ENCODE measurements at places on chromosomes 3 and 15. TPM values are rescaled to one million over a fixed set of nuclear protein-coding genes. Genes with fewer than 3 reads are reported as not detected.
A peak's percentile ranks its signal among the peaks of the same experiment; 100 is the strongest.

The LRRC34 gene
- 13.3 TPM for polyA plus RNA-seq

The SNX33 gene
- polyA plus RNA-seq = 19.9 TPM

The FBXO40 gene
- polyA plus RNA-seq = 0.03 TPM

The CNTN3 gene
- polyA plus RNA-seq = 5.8 TPM

The CCDC33 gene
- polyA plus RNA-seq = 3.9 TPM

The CLRN1 gene
- not detected for polyA plus RNA-seq

The ARPP19 gene
- 146 TPM for polyA plus RNA-seq

The THRB gene
- polyA plus RNA-seq = 27.1 TPM

The CCR8 gene
- not detected for polyA plus RNA-seq

The MOBP gene
- 0.04 TPM for polyA plus RNA-seq

The SYNPR gene
- 0.14 TPM for polyA plus RNA-seq

The DZIP1L gene
- polyA plus RNA-seq = 14.9 TPM

The PSTPIP1 gene
- 0.79 TPM for polyA plus RNA-seq

The PDE12 gene
- polyA plus RNA-seq = 14.3 TPM

The SPATA12 gene
- 0.07 TPM for polyA plus RNA-seq

The PLSCR4 gene
- 19.3 TPM for polyA plus RNA-seq

The RRP9 gene
- polyA plus RNA-seq = 19.2 TPM

The SI gene
- not detected for polyA plus RNA-seq

The GOLGA8J gene
- polyA plus RNA-seq = 0.35 TPM

The JMJD7 gene
- 9.4 TPM for polyA plus RNA-seq

GRCh38 chr3:138781012-138781470 lies 53.7 kb downstream of the PIK3CB start:
- DNase-seq = no peak

GRCh38 chr15:49238342-49238741 lies 68.3 kb downstream of the GALK2 start:
- DNase-seq = peak; percentile 72

DNA sequence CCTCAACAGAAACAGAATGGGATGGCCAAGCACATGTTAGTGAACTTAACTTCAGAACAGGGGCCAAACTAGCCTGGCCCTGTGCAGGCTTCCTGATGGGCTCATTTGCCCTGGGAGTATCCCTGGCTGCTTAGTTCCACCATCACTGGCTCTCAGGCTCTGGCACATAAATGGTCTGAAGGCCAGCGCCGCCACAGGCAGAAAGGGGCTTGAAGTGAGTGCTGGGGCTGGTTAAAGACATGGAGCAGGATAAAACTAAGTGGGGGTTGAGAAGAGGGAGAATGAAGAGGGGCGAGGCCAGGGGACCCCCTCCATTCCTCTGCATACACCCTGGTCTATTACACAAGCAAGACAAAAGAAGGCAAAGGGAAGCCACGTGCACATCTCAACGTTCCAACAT lies 12.2 kb downstream of the SLCO2A1 start:
- no peak for DNase-seq

DNA sequence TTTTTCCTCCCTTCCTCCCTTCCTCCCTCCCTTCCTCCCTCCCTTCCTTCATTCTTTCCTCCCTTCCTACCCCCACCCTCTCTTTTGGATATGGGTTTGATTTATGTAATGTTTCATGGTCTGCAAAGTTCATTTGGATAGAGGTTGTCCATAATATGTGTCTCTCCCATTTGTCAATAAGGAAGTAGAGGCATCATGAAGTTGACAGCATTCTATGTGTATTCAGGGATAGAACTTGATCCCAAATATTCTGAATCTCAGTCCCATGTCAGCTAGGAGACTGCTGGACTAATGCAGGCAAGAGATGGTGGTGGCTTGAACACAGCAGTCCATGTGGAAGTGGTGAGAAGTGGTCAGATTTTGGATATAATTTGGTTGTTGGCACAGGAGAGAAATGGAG lies 90.7 kb upstream of the SLC6A6 start:
- DNase-seq = no peak

DNA sequence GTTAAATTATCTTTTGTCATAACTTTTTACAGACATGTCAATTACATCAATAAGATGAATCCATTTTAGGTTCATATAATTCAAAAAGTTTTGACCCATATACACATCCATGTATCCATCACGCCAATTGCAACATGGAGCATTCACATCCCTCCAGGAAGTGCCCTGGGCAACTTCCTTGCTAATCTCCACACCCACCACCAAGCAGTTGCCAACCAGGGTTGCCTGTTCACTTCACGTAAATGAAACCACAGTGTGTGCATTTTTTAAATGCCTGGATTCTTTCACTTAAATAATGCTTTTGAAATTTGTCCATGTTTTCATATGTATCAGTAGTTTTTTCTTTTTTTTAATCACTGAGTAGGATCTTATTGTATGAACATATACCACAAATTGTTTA lies 40.7 kb upstream of the LYZL4 start:
- no peak for DNase-seq

- DNase-seq = no peak
Observed at GRCh38 chr3:108757404-108757982, at the start of gene RETNLB. Gene RETNLB (minus strand): TSS chr3:108757410. CDS start chr3:108757185, 225 bp downstream.

GRCh38 chr3:160005004-160005403 lies 16.4 kb downstream of the IL12A start:
- no peak for DNase-seq

DNA sequence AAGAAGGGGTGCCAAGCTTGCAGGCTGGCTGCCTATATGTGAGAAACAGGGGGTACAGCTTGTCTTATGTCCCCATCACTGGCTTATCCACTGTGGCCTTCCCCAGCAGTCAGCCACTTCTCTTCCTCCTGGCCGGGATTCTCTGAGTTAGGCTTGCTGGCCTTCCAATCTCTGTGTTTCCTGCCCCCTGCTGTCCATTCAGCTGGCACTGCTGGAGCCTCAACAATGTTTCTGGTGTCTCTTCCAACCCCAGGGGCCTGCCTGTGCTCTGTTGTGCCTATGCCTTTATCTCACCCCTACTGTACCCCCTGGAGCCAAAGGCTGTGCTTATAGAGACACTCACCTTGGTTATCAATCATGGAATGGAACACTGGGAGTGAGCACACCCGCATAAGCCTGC lies 36.5 kb downstream of the ANAPC13 start:
- no peak for DNase-seq

- DNase-seq = no peak
Observed at GRCh38 chr3:52503788-52504424, 8.8 kb downstream of the STAB1 start.

DNA sequence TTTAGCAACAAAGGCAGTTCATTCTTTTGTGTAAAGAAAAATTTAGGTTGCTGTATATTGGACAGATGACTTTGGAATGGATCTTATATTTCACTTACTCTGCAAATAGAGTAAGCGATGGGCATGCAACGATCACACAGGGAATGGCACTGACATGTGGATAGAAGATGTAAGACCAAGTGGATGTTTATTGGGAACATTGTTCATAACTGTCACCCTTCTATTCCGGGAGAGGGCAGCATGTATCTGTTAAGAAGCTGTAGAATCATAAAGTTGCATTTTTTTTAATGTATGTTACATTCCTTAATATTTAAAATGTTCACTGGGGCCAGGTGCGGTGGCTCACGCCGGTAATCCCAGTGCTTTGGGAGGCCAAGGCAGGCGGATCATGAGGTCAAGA lies 41.2 kb downstream of the HPS3 start:
- no peak for DNase-seq

DNA sequence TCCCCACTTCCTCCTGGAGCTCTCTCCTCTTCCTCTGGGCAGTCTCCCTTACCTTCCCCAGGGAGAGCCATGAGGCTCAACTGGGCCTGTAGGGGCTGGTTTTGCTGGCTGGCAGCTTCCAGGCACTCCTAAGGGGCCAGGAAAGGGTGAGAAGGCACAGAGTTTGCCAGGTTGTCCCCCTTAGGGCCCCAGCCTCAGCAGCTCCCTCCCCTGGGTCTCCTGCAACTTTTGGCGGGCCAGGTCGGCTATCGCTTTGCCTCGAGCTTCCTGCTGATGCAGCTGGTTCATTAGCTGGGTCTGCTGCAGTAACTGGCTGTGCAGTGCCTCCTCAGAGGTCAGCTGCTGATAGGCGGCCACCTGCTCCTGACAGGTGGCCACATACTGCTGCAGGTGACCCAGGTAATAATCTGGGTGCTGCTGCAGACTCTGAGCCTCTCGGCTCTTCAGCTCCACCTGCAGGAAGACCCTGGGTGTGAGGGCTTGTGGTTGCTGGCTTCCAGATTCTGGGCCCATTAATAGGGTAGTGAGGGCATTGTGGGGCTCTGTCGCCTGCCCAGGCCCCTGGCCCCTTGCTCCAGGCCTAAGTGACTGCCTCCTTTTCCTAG lies 29.7 kb upstream of the OR4F6 start:
- DNase-seq = no peak

GRCh38 chr3:190059242-190059590 lies 61.5 kb downstream of the P3H2 start:
- DNase-seq = no peak

DNA sequence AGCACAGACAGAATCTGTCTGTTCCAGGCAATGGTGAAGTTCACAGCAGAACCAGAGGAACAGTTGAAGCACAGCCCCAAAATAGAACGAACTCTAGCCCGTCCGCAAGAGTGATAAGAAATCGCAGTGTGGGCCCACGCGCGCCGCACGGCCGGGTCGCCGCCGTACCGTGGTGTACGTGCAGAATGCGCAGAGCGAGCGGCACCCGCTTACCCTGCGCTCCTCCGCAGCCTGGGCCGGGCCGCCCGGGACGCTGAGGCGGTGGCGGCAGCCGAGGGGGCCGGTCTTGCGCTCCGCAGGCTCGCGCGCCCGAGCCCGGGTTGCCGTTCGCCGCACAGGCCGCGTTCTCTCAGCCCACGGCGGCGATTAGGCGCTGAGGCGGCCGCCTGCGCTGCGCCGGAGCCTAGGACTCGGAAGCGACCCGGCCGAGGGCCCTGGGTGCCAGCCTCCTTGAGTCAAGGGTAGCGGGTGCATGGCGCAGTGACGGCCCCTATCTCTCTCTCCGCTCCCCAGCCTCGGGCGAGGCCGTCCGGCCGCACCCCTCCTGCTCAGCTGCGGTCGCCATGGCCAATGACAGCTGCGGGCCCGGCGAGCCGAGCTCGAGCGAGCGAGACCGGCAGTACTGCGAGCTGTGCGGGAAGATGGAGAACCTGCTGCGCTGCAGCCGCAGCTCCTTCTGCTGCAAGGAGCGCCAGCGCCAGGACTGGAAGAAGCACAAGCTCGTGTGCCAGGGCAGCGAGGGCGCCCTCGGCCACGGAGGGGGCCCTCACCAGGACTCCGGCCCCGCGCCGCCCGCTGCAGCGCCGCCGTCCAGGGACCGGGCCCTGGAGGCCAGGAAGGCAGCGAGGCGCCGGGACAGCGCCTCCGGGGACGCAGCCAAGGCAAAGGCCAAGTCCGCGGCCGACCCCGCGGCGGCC lies 20.5 kb downstream of the WDR73 start:
- peak; percentile 49 for DNase-seq

- no peak for DNase-seq
Observed at GRCh38 chr3:108182339-108182738, 39.9 kb downstream of the IFT57 start.

DNA sequence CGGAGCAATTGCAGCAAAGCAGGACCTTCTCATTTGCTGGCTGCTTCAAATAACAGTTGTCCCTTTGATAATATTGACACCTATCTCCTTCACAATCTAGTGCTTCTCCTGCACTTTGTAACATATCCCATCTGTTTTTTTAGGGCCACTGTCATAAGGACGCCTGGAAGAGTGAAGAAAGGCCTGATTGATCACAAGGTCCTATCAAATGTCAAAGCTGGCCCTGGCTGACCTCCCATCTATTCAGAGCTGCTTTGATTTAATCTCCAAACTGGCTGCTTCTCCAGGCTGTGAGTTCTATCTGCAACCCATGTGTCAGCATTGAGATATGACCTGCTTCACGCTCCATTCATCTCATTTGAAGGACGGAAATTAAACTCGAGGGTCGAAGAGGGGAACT lies 601.2 kb upstream of the KCNMB2 start:
- DNase-seq = peak; percentile 56

GRCh38 chr3:142690613-142691012 lies 33.2 kb upstream of the TRPC1 start:
- no peak for DNase-seq

- no peak for DNase-seq
Observed at GRCh38 chr3:17936736-17937480, 194.5 kb upstream of the TBC1D5 start.

GRCh38 chr15:40238532-40239403 lies at the start of gene PAK6:
Gene PAK6 (plus strand): TSS chr15:40239063. CDS start chr15:40264786, 25,723 bp downstream.
- DNase-seq = no peak

DNA sequence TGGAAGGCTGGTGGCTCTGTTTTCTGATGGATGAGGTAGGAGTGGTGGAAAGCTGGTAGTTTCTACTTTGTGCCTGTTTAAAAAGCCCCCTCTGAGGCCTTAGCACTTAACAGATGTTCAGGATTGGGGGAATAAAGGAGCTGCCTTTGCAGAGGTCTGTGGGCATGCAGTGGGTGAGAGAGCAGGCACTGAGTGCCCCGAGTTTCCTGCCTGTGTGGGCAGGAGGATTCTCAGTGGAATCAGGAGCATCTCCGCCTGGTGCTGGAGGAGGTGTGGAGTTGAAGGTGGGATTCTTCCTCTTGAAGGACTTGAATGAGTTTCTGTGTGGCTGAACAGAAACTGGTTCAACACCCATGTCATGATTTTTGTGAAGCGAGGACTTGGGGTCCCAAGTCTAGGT lies 74.3 kb downstream of the IGF1R start:
- DNase-seq = no peak

DNA sequence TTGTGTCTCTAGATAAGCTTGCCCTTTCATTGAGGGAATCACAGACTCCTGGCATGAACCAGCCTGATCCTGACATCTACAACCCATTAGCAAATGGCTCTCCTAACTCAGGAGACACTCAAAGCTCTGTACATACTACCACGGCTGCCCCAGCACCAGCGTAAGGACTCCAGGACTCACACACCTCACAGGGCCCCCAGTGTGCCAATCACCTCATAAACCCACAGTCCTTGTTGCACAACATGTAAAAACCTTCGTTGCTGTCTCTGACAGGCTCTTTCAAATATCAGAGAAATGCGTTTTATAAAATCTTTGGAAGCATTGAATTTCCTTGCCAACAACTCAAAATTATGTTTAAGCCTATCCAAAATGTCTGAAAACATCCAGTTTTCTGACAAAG lies 7.3 kb downstream of the FYCO1 start:
- DNase-seq = no peak

GRCh38 chr15:68821841-68822381 lies 1.2 kb upstream of the ANP32A start:
- DNase-seq = no peak

- no peak for DNase-seq
Observed at GRCh38 chr3:14614189-14614588, 37.4 kb upstream of the CCDC174 start.

DNA sequence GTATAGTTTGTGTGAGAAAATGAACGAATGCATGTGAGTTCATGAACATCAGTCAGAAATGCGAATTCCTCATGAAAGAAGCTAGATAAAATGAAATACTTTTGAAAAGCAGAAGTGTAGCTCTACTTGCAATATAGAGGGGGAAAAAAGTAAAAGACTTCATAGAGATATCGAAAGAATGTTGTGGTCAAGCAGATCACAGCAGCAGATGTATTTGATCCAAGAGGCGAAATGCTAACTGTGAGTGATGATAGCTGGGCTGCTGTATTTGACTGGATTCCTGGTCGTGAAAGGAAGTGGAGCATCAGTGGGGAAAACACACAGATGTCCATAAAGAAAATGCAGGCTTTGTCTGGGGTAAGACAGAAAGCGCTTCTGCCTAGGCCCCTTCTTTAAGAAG lies 112.4 kb downstream of the ADAMTSL3 start:
- no peak for DNase-seq

- DNase-seq = no peak
Observed at GRCh38 chr15:60894347-60894746, 334.8 kb downstream of the RORA start.
